ENCODE measurements at places on chromosomes 12 and 14. TPM values are rescaled to one million over a fixed set of nuclear protein-coding genes. Genes with fewer than 3 reads are reported as not detected.

The LMNTD1 gene
- 0.44 TPM for total RNA-seq

The TBX3 gene
- total RNA-seq: 110 TPM

- no peak for DNase-seq
Observed at GRCh38 chr14:61480704-61481285, 159.4 kb downstream of the PRKCH start.

The TPCN1 gene
- total RNA-seq: 19.0 TPM

The CMA1 gene
- not detected for total RNA-seq

DNA sequence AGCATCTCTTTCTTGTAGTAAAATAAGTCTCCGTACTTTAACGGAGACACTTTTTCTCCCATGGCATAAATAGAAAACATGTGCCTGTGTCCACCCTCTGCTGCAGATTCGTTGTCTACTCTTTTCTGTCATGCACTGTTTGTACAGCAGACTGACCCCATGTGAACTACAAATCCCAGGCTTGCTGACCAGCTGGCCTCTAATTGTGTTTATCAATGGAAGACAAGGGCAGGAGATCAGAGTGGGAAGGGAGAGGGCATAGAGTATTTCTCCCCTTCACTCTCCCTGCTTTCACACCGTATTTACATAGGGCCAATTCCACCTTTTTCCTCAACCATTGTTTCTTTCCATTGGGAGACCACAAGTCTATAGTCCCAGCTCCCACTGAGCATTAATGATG, 31.0 kb upstream of the TMTC2 start:
- no peak for DNase-seq

DNA sequence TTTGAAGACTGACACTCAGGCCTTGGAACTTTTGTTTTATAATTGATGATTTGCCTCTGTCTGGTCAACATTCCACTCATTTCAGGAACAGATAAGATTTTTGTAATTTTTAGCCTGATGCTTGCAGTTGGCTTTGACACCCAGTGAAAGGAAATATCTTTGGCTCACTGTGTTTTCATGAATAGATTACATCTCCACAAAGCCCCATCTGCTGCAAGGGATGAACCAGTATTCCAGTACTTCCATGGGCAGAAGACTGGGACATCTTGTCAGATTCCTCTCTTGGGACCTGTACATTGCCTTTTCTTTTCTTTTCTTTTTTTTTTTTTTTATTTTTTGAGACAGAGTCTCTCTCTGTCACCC, 28.4 kb downstream of the GSG1 start:
- DNase-seq: no peak

The PGF gene
- total RNA-seq: 0.57 TPM

- DNase-seq: no peak
Observed at GRCh38 chr14:102538602-102539543, 29.3 kb upstream of the ANKRD9 start.

The ZDHHC22 gene
- total RNA-seq: not detected

DNA sequence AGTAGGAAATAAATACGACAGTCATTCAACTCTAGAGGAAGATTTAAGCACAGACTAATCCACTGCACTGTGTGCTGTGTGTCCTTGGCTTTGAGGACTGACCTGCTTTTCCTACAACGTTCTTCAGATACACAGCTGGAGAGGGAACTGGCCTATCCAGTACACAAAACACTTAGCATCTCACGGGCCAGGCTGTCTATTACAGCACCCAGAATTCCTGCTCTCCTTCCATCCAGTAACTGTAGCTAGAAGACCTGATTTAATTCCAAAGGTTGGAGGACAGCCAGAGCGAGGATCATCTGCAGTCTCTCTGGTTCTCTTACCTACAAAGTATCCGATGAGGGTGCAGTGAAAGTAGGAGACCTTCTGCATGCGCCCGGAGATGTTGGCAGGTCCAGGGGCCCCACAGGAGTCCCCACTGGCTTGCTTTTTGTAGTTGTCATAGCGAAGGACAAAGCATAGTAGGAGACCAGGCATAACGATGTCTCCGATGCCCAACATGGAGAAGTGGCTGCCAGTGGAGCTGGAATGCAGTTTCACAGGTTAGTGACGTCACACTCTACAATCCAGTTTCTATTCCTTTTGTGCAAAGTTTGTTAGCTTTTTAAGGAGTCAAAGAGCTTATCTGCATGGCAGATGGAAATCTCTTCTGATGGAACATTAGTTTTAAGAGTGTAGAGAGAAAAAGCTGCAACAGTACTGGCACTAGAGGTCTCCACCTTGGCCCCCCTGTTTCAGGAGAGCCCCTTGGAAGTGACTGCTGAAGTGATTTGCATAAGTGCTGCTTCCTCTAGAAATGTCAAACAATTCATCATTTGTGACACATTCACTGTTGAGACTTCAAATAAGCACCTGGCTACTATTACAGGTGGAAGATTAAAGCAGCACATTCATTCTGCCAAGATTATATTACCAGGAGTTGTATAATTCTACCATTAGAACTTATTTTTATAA, 41.7 kb downstream of the ACADS start:
- DNase-seq: no peak

- DNase-seq: peak; percentile 26
Observed at GRCh38 chr12:7642876-7643309, 22.8 kb downstream of the APOBEC1 start.

DNA sequence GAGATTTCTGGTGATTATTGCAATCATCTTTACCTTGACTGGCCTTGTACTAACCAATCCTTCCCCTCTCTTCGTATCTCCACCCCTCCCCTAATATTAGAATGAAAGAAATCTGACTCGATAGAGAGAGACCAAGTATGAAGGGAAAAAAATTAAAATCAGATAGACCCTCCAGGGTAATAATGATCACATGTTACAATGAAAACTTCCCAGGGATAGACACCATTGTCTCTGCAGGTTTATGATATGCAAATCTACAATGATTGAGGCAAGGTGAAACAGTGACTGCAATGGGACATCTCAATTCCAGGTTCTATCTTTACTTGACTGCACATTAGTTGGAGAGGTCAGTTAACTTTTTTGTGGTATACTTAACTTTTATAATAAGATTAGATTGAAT, 1.5 kb upstream of the NFKBIA start:
- DNase-seq: no peak

DNA sequence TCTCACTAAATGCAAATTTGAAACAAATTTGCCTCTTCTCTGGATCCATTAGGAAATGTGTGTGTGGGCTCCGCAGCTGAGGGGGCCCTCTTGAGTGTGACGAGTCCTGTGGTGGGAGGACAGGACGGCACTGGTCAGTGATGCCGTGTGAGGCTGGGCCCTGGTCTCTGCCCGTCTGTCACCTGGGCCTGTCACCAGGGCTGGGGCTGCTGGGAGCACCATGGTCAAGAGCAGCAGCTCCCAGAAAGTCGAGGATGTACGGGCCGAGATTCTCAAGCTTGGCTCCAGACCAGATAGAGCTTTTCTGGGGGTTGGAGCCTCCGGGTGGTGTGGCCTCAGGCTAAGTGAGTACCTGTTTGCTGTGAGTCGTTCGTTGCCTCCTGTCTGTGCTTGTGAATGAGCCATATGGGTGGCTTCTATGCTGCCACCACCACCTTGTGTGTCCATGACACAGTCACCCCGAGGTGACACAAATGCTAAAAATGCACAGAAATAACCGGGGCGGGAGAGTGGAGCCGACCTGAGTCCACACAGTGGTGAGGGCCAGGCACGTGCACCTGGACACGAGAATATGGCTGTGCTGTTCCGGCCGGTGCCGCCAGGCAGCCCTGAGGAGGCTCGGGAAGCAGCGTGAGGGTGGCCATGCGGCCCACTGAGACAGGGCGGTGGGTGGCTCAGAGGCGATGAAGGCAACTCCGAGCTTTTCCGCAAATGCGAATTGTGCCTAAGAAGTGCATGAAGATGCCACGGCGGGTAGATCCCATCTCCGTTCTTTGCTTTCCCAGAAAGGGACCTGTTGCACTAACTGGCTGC, 8.7 kb downstream of the PGAM5 start:
- DNase-seq: no peak

The CCDC38 gene
- not detected for total RNA-seq

DNA sequence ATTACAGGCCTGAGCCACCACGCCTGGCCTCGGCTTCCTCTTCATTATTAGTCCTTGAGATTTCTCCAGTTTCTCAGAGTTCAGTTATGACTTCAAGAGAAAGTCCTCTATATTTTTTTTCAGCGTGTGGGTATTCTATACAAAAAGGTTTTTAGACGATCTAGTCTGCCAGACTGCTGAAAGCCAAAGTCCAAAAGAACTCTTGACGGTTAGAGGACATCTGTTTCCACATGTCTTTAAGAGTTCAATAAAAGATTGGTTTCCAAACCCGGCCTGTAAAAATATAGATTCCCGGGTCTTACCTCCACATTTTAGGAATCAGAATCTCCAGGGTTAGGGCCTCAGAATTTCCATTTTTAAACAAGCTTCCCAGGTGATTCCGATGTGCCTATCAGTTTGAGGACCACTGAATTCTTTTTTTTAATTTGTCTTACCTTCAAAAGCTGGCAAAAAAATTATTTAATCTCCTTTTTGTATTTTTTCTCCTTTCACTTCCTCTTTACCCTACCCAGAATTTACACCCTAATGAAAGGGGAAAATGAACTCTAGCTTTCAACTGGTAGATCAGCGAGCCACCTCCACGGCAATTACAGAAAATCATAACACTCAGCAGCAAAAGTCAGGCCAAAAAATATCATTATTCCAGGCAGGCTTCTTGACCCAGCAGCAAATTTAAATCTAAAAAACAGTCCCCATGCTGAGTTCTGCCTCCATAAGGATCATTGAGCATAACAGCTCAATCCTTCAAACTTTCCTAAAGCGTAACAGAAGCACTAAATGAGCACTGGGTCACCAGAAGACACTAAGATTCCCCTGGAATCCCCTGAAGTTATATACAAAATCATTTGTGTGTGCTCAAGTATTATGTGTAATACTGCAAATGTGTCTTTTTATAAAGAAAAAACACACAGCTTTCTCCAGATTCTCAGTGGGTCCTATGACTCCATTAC, 8.7 kb downstream of the NT5DC3 start:
- no peak for DNase-seq

DNA sequence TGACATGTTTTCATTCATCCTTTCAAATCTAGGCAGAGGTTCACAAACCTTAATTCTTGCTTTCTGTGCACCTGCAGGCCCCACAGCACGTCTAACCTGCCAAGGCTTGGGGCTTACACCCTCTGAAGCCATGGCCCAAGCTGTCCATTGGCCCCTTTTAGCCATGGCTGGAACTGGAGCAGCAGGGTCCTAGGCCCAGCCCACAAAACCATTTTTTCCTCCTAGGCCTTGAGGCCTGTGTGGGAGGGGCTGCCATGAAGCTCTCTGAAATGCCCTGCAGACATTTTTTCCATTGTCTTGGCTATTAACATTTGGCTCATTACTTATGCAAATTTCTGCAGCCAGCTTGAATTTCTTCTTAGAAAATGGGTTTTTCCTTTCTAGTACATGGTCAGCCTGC, 547.5 kb downstream of the KCNH5 start:
- no peak for DNase-seq

- DNase-seq: no peak
Observed at GRCh38 chr12:67069451-67070306, 199.5 kb upstream of the CAND1 start.

- DNase-seq: no peak
Observed at GRCh38 chr12:43294916-43295315, 257.1 kb downstream of the ADAMTS20 start.

The MYO1H gene
- not detected for total RNA-seq

- no peak for DNase-seq
Observed at GRCh38 chr12:80142640-80143039, 43.3 kb downstream of the OTOGL start.

DNA sequence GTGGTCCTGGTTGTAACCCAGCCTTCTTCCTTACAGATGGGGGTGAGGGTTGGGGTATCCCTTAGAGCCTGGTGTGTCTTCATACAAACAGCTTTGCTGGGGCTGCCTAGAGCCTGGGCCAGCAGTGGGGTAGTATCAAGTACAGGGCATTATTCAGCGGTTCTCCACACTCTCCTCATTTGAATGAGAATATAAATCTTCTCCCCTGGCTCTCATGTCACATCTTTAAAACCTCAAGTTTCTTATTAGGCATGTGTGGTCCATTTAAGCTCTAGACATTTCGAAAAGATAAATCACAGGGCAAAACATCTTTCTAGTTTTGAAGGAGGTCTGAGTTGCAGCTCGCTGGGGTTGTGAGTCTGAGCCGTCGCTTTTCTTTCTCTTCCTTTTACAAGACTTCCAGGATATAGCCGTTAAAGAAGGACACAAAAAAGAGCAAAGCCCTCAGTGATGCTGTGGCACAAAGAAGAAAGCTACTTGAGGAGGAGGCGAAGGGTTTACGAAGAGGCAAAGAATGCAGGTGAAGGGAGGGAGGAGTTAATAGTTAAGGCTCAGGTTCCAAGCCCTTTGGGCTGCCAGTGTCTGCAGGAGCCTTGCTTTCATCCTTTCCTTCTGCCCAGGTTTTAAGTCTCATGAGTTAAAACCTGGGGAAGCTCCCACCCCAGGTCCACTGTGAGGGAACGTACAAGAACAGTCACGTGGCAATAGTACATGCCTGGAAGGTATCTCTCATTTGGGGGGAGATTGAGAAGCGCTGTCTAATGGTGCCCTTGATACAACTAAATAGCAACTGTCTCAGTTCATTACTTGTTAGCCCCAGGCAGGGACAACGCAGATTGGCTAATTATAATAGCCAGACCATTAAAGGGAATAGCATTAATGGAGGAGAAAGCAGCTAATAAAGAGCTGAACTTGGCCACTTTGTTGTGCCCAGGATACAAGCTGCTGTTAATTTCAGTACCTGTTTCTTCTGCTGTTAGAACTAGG, 94.2 kb downstream of the ETV6 start:
- no peak for DNase-seq

The GUCY2C gene
- total RNA-seq: 0.06 TPM

The AQP2 gene
- total RNA-seq: not detected

GRCh38 chr14:74563233-74563585, 48.8 kb downstream of the LTBP2 start:
- DNase-seq: no peak

DNA sequence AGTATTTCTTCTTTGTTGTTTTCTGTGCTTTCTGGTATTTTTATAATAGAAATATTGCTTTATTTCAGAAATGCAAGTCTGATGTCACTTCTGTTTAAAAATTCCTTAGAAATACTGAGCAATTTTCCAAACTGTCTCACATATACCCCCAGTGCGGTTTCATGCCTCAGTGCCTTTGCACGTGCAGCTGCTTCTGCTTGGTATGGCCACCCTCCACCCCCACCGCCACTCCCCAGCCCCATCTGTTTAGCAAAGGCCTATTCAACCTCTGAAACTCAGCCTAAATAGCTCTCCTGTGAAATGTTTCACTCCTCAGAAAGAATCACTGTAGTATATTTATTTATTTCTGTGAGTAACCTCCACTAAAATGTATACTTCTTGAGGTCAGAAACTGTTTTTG, 52.3 kb downstream of the PPM1H start:
- no peak for DNase-seq

- no peak for DNase-seq
Observed at GRCh38 chr12:96172981-96173380, 21.2 kb upstream of the ELK3 start.

DNA sequence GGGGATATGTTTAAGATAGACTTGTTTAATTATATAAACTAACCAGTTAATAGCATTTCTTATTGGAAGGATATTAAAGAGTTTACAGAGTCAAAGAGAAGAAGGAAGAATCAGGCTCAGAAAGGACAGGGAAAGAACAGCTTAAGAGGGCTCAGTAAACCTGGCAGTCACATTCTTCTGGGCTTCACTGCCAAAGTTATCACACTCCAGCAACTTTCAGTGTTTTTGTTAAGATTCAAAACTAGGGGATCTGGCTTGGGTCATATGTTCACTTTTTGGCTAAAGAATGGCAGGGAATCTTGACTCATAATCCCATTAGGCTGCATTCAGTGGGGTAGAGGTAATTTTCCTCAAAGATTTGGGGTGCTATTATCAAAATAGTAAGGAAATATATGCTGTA, 312.3 kb downstream of the RAD51B start:
- no peak for DNase-seq

GRCh38 chr12:90961154-90961553, 6.2 kb upstream of the CCER1 start:
- no peak for DNase-seq
